ENCODE measurements at places on chromosomes 12 and 14. TPM values are rescaled to one million over a fixed set of nuclear protein-coding genes. Genes with fewer than 3 reads are reported as not detected.

Gene WNK1
- 227 TPM for total RNA-seq

DNA sequence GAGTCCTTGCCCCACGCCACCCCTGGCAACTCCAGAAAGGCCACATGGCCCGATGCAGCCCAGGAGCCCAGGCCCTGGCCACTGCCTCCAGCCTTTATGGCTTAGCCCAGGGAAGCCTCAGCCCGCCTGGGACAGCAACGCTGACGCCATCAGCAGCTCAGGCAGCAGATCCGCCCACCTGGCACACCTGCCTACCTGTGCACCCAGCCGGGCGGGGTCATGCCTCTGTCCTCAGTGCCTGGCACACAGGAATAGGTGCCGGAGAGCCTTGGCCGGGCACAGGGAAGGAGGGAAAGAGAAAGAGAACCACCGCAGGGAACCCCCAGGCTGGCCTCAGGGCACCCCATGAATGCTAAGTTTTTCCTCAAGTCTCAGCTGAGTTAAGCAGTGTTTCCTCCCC is 21.1 kb downstream of the BEGAIN start:
- no peak for DNase-seq

DNA sequence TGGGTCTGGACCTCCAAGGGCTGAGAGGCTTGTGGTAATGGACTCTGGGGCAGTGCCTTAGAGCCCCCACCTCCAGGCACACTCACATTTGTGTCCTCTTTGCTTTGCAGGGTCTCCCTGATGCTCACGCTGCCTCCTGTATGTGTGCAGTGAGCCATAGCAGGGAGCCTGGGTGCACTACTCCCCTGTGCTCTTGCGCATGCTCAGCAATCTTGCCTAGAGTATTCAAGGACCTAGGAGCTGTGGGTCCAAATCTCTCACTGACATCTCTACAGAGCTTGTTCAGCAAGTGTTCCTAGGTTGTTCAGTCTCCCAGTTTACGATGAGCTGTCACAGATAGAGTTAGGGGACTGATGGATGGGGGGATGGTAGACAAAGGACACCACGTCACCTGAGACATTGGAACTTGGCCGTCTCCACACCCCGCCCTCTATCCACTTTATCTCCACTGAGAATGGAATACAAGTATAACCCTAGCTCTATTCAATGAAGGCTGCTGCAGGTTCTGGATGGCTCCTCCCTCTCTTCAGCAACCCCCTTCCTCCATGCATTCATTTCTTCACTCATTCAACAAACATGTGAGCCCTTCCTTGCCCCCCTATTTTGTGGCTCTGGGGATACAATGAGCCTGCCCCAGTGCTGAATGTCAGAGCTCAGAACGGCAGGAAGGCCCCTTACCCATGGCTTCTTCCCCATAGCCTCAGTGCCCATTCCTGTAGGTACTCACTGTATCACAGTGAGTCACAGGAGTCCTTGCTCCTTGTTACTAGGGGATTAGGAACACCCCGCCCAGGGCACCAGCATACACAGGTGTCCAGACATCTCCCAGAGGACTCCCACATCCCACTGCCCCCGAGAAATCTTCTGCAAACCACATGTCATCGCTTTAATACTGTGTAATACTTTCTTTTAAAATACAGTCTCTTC is 31.2 kb downstream of the FIGNL2 start:
- no peak for DNase-seq

DNA sequence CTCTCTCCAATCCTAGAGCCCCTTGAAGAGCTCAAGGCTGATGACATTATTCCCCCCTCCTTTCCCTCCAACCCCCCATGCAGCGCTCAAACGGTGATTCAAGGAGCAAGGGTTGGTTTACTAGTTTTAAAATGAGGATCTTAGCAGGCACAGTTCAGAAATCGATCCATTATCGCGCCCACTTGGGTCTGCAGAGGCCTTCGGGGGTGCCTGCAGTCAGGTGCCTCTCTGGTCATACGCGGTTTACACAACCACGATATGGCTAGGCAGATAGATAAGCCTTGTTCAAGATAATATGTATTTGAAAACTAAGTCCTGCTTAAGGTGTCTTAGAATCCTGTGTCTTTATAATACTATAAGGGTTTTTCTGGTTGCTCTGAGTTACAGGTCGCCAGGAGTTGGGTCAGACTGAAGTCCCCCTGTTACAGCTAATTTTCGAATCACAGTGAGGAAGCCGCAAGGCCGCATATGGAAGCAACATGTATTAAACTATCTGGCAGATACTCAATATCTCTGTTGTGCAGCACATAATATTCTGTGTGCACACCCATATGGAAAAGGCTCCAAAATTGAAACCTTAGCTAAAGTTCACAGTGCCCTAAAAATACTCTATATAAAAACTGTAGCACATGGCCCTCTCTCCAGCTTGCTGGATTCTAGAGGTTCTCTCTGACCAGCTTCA is 10.0 kb downstream of the BHLHE41 start:
- no peak for DNase-seq

Gene PIK3C2G
- total RNA-seq, result not detected

Measured in cardiac septum (tissue), 1 donor.